ENCODE measurements at places on chromosomes 7 and 10.

- no peak for DNase-seq
These were observed 40.9 kb downstream of the PDSS1 start for GRCh38 chr10:26738301-26738911.

GRCh38 chr10:7054915-7055314 lies 355.9 kb downstream of the SFMBT2 start:
- no peak for DNase-seq

DNA sequence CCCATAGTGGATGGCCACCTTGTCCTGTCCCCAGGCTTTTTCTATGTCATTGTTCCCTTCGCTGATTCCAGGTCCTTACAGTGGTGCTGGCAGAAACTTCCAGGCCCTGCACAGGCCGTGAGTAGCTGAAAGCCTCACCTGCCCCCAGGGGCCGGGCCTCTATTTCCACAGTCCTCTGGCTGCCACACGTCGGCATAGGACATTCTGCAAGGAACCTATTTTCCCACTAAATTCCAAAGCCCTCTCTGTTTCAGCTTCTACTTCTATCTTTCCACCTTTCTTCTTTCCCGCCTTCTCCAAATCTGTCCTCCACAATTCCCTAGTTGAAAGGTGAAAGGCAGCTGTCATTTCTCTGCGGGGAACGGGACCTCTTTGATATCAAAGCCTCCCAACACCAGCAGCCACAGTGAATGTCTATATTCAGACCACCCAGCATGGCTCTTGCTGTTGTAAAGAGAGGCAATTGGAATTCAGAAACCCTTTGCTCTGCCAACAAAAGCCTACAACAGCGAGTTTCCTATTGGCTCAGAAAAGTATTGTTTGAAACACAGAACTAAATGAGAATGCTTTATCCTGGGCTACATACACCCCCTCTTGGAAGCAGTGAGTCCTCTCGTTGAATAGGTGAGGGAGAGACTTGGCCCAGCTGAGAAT lies 607.7 kb downstream of the GALNT17 start:
- no peak for DNase-seq

- DNase-seq = no peak
These were observed 93.5 kb downstream of the NRP1 start for GRCh38 chr10:33240931-33241330.

DNA sequence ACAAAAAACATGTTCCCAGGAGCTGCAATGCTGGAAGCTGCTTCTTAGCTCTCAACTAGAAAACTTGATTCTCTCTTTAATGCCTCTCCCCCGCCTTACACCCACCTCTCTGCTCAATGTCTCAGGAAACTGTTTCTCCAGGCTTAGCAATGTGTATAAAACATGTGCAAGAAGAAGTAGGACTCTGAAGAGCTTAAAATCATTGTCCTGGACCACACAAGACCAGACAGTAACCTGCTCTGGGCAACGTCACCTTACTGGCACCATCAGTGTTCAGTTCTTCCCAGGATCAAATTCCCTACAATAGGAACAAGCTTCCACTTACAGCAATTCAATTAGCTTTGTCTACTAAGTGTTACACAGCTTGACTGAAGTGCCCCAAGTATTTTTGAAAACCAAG lies 104.9 kb downstream of the RAPGEF5 start:
- DNase-seq = no peak

DNA sequence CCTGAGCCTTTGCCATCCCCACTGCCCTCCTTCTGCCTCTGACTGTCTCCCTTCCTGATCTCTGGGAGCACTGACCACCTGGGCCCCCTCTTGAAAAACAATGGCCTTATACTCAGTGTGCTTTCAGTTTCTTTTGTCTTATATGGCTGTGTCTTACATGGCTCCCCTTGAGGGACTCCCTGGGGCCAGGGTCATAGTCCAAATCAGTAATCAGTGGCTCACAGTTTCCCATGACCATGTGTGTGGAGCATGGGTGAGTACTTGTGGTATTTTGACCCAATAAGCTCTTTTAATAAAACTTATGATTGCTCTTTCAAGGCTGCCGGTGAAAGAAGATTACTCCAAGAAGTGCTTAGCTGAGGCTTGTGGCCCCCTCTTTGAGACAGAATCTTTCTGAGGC lies 62.4 kb upstream of the PCBD1 start:
- DNase-seq = no peak

- DNase-seq = no peak
These were observed 5.0 kb downstream of the FOXP2 start for GRCh38 chr7:114419441-114420272.

DNA sequence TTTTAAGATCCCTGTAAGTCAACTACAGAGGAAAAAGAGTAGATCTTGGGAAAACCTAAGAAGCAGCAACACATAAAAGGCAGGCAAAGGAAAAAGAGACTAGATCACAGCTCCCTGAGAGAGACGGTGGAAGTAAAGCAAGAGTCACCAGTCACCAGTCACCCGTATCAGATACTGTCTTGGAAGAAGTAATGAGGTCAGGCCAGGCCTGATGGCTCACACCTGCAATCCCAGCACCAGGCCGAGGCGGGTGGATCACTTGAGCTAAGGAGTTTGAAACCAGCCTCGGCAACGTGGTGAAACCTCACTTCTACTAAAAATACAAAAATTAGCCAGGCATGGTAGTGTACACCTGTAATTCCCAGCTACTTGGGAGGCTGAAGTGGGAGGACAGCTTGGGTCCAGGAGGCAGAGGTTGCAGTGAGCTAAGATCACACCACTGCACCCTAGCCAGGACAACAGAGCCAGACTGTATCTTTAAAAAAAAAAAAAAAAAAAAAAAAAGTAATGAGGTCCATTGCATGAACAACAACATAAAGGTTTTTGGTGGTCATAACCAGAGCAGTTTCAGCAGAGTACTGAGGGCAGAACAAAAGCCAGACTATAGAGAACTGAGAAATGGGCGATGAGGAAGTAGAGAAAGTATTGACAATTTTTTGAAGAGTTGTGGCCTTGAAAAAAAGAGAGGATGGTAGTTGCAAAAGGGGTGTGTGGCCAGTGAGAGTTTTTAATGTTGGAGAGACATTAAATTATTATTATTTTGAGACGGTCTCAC lies 16.9 kb downstream of the ZNF713 start:
- no peak for DNase-seq

GRCh38 chr7:135525426-135525825 lies 15.5 kb upstream of the CNOT4 start:
- no peak for DNase-seq

DNA sequence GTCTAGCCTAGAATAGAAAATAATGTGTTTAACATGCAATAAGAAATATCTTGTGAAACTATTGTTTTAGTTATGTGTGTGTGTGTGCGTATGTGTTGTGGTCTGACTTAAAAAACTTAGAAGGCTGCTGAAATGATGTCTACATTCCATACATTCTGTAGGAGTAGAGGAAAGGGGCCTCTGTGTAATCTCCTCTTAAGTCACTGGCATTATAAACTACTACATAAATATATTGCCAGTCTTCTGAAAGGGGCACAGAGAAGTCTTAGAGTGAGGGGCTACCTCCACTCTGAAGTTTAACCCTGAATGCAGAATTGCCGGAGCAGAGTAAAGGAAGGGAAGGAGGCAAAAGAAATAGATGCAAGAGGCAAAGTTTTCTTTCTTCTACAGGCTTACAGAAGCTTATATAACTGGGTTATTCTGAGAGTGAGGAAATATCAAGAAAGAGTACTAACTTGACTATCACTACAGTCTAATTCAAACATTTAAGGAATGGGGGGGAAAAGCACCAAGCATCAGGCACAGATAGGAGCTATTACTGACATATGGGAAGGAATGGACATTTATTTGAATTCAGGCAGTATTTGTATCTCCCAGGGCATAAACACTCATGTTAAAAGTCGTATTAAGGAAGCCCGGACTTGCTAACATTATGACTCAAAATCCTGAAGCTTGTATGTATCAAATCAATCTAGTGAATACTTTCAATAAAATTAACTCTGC lies 75.7 kb downstream of the DNAJC1 start:
- no peak for DNase-seq

GRCh38 chr10:6402349-6402709 lies 177.7 kb downstream of the PRKCQ start:
- no peak for DNase-seq

- no peak for DNase-seq
These were observed 11.7 kb downstream of the CPA5 start for GRCh38 chr7:130356121-130356875.

DNA sequence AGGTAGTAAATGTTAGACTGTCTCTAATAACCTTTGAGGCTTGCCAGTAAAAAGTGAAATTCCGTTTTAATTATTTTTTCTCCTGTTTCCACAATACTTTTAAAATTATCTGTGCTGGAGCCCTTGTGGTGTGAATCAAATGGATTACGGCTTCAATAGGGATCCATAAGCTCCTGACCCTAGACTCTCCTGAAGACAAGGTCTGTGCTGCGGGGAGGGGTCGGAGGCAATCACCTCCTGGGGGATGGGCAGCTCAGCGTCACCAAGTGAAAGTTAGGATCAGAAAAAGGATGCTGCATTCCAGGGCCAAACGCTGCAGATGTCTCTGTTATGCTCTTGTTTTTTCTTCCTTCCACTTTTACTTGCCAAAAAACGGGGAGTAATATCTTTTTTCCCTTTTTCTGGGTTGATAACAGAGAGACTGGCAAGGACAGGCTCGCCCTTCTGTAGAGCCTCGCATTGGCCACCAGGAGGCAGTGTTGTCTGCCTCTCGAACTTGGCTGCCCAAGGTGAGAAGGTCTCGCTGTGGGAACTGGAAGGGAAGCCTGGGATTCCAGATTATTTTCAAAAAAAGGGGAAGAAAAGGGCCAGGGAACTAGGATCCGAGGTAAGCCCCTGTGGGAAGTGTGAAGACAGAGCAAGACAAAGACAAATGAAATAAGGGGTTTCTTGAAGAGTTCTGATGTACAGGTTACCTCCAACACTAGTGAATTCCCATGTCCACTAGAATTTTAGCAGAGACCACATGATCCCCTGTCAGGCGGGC lies 621.9 kb downstream of the ACTR3B start:
- no peak for DNase-seq

All from stimulated activated CD4-positive, alpha-beta T cell treated with anti-CD3 and anti-CD28 coated beads, TNF-alpha, amount 100 ng/mL, for 4 hours (primary cell).